ENCODE measurements at places on chromosomes 13 and 19. TPM values are rescaled to one million over a fixed set of nuclear protein-coding genes. Genes with fewer than 3 reads are reported as not detected.

- DNase-seq = no peak
Measured at GRCh38 chr13:46622630-46623256, 69.8 kb downstream of the LRCH1 start.

DNA sequence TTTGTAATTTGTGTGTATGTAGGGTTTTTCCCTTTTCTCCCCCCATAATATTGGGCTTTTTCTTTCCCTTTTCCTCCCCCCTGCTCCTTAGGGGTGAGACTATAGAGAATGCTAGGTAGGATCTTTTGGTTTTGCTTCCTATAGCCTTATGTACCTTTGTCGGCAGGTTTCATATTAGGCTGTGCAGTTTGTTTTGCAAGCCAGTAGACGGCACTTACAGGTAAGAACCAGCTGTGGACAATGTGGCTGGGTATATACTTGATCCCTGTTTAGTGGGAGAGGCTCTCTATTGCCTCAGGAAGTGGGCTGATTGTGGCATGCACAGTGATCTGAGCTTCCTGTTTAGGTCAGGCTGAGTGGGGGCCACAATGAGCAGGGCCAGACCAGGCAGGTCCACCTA lies 359.2 kb upstream of the OBI1 start:
- DNase-seq = no peak

DNA sequence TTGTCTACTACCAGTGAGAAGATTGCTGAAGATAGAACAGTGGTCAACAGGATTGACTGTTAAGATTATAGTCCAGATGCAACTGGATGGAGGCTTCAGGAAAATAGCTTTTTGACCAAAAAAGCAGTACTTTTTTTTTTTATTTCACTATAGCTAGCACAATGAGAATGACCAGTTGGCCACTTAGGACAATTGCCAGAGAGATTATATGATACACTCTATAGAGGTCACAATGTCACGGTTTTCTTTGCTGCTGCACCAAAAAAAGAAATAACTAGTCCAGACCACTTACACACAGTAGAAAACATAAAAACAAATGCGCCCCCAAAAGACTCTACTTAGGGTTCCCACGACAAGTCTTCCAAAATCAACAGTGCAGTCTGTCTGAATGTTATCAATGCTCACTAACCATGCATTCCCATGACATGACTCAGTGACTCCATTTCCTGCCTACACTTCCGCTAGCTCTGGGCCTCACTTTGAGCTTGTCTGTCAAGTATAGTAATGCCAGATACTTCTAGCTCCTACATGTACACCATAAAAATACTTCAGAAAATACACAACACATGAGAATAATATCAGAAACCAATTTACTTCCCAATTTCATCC lies 209.1 kb upstream of the STARD13 start:
- DNase-seq = no peak

GRCh38 chr13:95896301-95896700 lies 156.9 kb downstream of the UGGT2 start:
- DNase-seq = no peak

GRCh38 chr13:44400736-44401135 lies 27.1 kb downstream of the SERP2 start:
- no peak for DNase-seq

DNA sequence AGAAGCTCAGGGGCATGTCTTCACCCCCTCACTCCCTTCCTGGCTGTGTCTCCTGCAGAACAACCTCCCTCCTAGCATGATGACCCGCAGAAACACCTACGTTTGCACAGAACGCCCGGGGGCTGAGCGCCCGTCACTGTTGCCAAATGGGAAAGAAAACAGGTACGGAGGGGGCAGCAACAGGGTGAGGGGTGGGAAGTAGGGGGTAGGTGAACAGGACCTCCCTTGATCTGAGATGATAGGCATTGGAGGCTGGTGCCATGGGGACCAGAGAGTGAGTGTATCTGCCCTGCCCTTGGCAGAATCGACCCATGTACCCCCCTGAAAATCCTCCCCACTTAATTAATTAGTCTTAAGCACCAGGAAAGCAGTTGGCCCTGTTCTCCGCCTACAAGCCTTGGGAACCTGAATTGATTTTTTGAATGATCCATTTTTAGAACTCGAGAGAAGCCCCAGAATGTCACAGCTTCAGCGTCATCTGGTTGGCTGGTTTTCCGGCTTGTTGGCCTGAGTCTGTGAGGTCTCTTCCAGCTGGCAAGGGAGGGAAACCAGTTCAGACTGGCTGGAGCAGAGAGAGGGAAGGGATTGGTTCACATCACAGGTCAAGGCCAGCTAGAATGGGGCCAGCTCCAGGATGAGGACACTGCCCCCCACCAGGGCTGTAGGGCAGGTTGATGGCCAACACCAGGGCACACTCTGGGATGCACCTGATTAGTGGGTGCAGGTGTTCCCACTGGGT lies 28.2 kb downstream of the CKM start:
- no peak for DNase-seq

DNA sequence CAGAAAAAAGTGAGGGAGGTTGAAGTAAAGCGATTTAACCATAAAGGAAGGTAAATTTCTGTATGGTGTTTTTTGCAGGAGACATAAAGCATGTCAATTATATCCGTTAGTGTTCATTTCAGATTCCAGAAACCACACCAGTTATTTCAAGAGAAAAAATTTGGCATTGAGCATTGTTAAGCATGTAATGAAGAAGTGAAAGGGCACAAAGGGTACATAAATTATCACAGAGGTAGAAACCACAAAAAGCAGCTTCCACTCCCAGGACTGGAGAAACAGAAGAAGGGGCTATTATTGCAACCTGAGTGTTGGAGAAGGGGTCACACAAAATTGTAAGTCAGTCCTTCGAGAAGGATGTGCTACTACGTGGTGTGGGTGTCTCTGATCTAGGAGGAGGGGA lies 72.2 kb upstream of the DACH1 start:
- DNase-seq = no peak

DNA sequence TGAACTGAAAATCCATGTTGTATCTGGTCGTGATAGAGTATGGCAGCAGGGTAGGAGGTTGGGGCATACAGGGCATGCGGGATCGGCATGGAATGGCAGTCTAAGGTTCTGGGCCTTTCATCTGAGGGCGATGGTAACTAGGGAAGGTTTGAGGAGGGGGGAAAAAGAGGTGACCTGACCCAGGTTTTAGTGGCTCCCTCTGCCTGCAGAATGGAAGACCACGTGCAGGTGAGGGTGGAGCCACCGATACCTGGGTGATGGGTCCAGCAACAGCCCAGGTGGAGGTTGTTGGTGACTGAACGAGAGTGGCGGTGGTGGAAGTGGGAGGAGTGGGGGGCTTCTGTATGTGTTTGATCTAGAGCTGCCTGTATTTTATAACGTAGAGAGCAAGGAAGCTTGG lies 3.8 kb downstream of the ZNF749 start:
- no peak for DNase-seq

DNA sequence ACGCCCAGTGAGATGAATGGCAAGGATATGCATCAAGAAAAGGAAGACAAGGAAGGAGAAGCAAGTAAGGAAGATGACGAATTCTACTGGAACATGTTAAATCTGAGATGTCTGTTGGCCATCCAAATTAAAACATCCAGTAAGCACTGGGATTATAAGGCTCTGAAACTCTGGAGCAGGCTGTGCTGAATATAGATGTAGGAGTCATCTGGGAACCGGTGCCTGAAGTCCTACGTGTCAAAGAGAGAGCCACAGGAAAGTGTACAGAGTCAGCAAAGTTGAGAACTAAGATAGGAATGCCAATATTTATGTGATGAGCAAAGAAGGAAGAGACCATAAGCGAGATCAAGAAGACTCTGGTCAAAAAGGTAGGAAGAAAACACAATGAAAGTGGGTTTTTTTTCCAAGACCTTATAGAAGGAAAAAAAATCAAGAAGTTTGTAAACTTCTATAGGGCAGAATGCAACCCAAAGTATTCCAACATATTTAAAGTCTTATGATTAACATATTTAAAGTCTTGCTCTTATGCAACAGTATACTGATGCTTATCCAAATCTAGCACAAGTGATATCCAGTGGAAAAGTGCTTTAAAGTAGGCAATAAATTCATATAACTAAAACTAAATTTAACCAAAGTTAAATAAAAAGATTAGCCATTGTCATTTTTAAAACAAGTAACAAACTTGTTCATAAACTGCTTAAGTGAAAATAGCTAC lies 51.2 kb upstream of the EEF1AKMT1 start:
- DNase-seq = no peak

DNA sequence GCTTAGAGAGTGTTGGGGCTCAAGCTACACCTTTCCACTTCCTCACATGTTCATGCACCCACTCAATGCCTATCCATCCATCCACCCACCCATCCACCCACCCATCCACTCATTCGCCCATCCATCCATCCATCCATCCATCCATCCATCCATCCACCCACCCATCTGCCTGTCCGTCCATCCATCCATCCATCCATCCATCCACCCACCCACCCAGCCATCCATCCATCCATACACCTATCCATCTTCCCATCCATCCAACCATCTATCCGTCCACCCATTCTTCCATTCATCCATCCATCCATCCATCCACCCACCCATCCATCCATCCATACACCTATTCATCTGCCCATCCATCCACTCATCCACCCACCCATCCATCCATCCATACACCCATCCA lies 13.1 kb upstream of the HOMER3 start:
- no peak for DNase-seq

DNA sequence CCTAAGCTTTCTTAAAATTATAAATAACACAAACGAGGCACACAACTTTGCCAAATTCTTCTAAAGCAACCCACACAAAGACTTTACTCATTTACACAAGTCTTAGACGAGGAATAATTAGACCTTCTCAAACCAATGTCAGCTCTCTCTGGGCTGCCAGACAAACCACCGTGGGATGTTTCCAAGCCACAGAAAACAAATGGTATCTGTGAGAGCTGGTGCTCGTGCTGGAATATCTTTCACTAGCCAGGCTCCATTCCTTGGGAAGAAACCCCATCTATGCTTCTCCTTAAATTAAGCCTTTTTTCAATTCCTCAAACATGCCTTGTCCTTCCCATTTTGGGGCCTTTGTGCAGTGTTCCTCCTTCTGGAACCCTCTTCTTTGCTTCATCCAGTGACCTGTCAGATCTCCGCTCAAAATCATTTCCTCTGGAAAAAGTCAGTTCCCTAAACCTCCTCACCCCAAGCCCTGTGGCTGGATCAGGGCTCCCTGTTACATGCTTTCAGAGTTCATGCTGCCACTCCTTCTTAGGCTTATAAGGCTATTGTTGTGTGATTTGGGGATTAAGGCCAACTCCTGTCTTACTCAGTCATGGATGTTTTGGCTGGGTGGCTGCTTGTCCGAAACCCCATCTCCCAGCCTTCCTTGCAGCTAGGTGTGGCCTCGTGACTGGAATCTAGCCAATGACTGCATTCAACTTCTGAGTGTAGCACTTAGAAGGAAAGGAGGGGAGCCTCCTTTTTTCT lies 64.2 kb upstream of the GTF2F2 start:
- no peak for DNase-seq

- DNase-seq = no peak
Measured at GRCh38 chr13:24005755-24006281, 108.5 kb upstream of the C1QTNF9B start.

- DNase-seq = no peak
Measured at GRCh38 chr13:92097337-92097903, 699.0 kb downstream of the GPC5 start.

DNA sequence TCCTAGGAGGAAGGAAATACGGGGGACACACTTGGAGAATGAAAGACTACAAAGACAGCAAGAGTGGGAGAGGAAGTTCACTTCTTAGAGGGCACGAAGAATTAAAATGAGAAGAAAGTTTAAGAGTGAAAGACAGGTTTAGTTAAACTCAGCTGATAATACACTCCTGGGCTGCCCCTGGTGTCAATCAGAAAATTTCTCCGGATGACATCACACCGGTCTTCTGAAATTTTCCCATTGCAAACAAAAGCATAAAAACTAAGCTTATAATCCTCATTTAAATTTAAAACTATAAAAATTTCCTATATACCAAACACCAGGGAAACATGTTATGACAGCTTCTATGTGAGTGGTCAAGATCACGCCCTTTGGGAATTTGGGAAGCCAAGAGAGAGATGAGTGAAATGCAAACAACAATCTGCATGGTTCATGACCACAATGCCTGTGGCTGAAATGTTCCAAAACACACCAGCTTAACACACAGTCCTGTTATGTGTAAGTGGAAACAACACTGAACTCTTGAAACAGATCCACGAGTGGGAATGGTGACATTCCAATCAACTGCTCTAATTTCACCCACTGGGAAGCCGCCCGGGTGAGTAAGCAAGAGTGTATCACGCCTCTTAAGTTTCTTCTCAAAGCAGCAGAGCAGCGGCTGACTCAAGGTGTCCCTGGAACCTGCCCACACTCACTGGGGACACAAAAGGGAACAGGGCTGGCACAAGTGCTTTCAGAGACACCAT lies 49.0 kb downstream of the BRD4 start:
- DNase-seq = no peak

DNA sequence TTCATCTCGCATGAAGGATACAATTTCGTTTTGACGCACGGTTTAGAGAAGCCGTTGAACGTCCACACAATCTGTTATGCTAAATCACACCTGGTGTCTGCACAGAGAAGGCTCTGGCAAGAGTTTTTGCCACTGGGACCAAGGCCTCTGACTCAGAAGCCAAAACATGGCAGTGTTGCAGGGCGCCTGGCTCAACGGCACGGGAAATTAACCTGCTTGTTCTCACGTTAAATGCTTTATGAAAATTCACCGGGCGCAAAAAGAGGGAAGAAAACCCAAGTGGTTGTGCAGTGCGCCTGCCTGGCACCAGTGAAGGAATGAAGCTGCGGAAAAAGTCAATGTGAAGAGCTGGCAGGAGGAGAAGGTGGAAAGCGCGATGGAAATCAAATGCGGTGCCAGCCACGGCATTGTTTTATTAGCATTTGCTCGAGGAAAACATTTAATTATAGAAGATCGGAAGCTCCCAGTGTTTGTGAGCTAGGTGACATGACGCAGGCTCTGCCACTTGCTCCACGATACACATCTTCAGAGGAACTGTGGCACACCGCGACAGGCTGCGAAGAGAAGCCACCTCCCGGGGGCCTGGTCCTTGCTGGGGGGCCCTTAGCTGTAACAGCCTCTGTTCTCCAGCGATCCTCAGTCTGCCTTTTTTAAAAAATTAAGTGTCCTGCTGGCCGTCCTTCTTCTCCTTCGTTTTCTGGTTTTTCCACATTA lies 126.2 kb downstream of the ZIC5 start:
- no peak for DNase-seq

DNA sequence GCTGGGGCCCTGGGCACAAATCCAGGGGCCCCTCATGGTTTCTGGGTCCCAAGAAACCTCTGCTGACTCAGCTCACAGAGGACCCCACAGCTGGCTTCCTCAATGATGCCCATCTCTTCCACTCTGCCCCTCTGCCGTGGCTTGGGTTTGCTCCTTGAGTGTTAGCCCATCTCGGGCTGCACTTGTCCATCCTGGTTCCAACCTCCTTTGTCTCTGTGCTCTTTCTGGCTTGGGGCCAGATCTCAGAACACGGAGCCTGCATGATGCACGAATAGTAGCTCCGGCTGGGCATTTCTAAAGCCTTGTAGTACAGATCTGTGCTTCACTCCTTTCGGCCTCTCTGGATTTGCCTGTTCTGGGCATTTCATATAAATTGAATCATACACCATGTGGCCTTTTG lies 53.8 kb downstream of the F2RL3 start:
- no peak for DNase-seq

Gene ZNF730
- total RNA-seq = not detected

Gene ZNF724
- 3.6 TPM for total RNA-seq

Gene HSH2D
- 35.9 TPM for total RNA-seq

Gene MISP3
- 0.41 TPM for total RNA-seq

Gene FBXO27
- total RNA-seq = not detected

Gene HSPB6
- total RNA-seq = not detected

Gene TICAM1
- total RNA-seq = 8.8 TPM
